CD4-positive, alpha-beta T cell treated with Interleukin-17A for 4 hours (primary cell): ENCODE measurements at places on chromosomes 1 and 21.

DNA sequence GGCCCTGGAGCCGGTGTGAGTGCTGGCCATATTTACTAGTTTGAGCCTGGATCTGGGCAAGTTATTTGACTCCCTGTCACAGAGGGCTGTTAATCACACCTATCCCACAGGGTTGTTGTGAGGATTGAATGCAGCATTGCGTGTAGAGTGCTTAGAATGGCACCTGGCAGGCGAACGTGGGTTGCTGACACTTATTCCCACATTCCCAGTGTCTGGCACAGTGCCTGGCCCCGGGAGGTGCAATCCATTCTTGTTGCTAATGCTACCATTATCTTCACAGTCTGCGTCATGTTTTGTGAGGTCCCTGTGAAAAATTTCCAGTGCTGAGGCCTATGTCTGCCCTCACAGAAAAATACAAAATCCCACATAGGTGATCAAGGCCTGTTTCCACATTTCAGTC lies 66.1 kb downstream of the CD2 start:
- no peak for DNase-seq

GRCh38 chr1:83098131-83098530 lies 900.8 kb downstream of the TTLL7 start:
- no peak for DNase-seq

GRCh38 chr1:115732316-115732715 lies 36.2 kb downstream of the CASQ2 start:
- DNase-seq = no peak

GRCh38 chr1:169928438-169929209 lies 34.9 kb upstream of the SCYL3 start:
- DNase-seq = no peak

GRCh38 chr1:109252893-109253802 lies 3.8 kb downstream of the CELSR2 start:
- DNase-seq = no peak

- DNase-seq = no peak
Observed at GRCh38 chr1:228475812-228476211, 11.4 kb upstream of the RNF187 start.

GRCh38 chr1:6065093-6065858 lies 19.6 kb downstream of the KCNAB2 start:
- DNase-seq = no peak

DNA sequence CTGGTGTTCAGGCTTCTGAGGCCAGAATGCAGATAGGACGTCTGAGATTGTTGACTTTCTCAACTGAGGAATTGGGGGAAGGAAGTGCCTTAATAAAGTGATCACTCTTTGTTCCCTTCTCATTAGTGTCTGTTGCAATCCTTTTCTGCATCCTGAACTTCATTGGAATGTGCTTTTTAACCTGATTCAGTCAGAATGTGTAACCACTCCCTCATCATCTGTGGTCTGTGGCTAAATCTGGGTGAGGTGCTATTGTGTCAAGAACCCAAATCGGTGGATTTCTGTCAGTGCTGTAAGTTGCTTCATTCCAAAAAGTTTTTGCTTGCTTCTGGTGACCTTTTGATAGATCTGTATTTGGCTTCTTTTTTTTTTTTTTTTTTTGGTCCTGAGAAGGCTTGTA lies 38.2 kb downstream of the ARID1A start:
- DNase-seq = peak; percentile 15

DNA sequence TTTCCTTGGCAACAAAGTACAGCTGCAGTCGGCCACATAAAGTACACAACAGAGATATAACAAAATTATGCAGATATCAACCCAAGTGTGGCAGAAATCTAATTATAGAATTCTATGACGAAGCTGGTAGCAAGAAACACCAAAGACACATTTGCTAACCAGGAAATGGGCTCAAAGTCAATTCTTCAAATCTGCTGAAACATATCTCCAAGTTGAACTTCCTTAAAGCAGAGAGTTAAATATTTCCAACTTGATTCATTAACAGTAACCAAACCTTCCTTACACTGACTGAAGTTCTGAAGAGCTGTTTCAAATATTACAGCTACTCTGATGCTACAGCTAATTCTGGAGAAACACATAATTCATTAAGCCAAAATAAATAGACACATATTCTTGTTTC lies 67.6 kb upstream of the SDC3 start:
- DNase-seq = no peak

GRCh38 chr1:203665993-203666392 lies 39.4 kb downstream of the ATP2B4 start:
- no peak for DNase-seq

- no peak for DNase-seq
Observed at GRCh38 chr1:188295157-188295556, 1466.4 kb downstream of the PLA2G4A start.

- no peak for DNase-seq
Observed at GRCh38 chr1:114238053-114238452, 84.4 kb upstream of the SYT6 start.

DNA sequence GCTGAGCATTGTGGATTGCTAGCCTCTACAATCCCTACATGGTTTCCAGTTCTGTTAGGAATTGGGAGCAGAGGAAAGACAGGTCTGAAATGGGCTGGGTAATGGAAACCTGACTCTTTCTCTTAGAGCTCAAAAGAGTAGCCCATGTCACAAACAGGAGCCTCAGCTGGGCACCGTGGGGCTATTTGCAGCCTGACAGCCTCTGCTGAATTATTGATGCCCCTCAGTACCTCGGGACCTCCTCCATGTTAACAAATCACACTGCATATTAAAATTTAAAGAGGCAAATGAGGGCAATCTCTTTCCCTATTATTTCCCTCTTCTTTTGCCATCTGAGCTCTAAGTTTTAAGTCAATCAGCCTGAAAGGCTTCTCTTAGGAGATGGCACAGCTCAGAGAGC lies 157.1 kb downstream of the TSEN15 start:
- no peak for DNase-seq
